ENCODE measurements at places on chromosomes 3 and 15. TPM values are rescaled to one million over a fixed set of nuclear protein-coding genes. Genes with fewer than 3 reads are reported as not detected.

GRCh38 chr15:66165856-66166255, 87.7 kb downstream of the MEGF11 start:
- no peak for DNase-seq

DNA sequence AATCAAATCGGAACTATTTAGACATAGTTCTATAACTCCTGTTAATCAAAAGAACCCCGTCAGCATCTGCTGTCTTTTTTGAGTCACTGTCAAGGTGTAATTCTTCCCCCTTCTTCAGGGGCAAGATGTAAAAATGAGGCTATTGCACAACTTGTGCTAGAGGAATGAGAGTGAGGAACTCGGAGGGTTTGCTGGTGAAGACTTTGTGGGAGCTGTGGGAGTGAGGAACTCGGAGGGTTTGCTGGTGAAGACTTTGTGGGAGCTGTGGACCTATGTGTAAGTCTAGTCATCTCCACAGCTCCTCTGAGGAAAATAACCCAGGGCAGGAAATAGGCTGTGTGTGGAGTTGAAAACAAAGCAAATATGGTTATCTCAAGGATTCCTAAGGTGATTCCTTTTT, 2.5 kb upstream of the CERS3 start:
- DNase-seq: no peak

- no peak for DNase-seq
Measured at GRCh38 chr3:27670619-27671018, 51.5 kb downstream of the EOMES start.

DNA sequence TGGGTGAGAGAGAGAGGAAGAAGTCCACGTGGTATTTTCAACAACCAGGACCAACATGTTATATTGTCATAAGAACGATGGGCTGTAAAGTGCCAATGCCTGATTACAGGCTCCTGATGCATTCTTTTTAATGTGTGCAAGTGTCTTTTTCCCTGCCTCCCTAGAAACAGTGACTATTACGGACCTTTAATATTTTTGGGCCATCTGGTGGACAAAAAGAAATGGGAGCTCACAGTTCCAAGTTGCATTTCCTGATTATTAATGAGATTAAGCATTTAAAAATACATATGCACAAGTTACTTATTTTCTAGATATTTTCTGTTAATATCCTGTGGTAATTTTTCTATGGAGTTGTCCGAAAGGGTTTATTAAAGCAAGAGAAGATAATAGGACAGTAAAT, 530.2 kb downstream of the NR2F2 start:
- DNase-seq: no peak

DNA sequence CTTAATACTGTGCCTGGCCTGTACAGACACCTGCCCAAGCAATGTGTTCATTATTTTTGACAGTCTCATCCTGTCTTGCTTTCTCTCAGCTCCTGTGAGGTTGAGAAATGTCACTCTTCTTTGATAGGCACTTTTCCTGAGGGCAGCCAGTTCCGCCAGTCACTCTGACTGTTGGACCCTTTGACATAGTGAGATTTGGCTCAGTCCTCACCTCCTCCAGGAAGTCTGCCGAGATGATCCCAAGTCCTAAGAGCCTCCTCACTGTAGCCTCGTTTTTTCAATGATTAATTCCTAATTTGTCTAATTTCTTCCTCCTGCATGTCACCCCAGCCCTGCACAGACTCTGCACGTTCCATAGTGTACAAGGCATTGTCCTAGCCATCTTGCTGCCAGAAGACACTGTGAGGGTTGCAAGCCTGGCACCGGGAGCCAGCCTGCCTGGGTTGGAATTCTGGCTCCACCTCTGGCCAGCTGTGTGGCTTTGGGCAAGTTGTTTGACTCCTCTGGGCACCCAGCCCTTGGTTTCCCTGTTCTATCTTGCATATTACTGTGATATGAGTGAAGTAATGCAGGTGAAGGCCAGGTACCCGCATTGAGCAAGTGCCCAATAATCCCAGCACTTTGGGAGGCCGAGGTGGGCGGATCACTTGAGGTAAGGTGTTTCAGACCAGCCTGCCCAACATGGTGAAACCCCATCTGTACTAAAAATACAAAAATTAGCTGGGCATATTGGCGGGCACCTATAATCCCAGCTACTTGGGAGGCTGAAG, 24.3 kb downstream of the RPLP1 start:
- no peak for DNase-seq

The CPA3 gene
- total RNA-seq: not detected
